ENCODE measurements at places on chromosomes 2 and 18.

- DNase-seq, result no peak
Measured at GRCh38 chr2:57181315-57182038, 865.1 kb upstream of the VRK2 start.

DNA sequence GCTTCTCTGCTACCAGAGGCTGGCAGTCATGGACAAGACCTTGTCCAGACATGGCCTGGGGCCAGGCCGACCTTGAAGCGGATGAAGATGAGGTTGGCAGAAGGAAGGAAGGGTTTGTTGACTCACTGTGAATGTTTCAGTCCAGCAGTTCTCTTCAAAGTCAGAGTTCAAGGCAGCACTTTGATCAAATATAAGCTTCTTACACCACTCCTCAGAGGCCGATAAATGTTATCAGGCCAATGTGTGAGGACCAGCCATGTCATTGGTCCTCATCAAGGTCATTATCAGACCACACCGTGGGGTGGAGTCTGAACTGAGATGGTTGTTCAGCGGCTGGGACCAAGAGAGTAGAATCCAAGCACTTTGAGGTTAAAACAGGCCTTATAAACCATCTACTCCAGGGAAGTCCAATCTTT lies 35.5 kb downstream of the QPCT start:
- no peak for DNase-seq

DNA sequence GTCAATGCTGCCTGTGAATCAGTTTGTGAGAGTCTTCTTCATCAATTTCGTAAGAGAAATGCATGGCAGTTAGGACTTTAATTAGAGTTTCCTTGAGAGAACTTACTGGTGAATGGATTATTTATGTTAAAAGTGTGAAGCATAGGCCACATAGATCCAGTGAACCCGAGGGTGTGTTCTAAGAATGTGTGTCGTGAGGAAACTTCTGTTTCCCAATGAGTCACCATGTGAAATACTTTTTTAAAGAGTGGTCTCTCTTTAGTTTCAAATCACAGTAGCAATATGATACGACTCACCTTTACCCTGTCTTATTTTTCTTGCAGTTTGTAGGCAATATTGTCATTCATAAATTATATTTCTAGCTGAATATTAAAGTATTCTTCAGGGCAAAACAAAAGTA lies 18.5 kb downstream of the THSD7B start:
- DNase-seq, result no peak

GRCh38 chr2:181047829-181048228 lies 67.4 kb downstream of the UBE2E3 start:
- DNase-seq, result no peak

- DNase-seq, result no peak
Measured at GRCh38 chr18:24373328-24373727, 24.3 kb downstream of the OSBPL1A start.

GRCh38 chr2:170054997-170055396 lies 123.0 kb upstream of the MYO3B start:
- DNase-seq, result no peak

DNA sequence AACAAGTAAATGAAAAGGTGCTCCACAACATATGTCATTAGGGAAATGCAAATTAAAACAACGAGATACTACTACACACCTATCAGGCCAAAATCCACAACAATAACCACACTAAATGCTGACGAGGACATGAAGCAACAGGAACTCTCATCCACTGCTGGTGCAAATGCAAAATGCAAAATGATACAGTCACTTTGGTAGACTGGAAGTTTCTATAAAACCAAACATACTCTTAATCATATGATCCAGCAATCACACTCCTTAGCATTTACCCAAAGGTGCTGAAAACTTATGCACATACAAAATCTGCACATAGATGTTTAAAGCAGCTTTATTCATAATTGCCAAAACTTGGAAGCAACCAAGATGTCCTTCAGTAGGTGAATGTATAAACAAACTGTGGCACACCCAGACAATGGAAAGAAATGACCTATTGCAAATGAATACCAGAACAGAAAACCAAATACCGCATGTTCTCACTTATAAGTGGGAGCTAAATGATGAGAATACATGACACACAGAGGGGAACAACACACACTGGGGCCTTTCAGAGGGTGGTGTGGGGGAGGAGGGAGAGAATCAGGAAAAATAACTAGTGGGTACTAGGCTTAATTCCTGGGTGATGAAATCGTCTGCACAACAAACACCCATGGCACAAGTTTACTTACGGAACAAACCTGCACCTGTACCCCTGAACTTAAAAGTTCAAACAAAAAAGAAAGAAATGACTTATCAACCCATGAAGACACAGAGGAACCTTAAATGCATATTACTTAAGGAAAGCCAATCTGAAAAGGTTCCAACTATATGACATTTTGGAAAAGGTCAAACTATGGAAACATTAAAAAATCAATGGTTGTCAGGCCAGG lies 80.4 kb downstream of the ASXL2 start:
- no peak for DNase-seq

GRCh38 chr2:181025004-181025403 lies 44.6 kb downstream of the UBE2E3 start:
- DNase-seq, result no peak

- DNase-seq, result no peak
Measured at GRCh38 chr2:180823546-180824141, 156.8 kb upstream of the UBE2E3 start.

DNA sequence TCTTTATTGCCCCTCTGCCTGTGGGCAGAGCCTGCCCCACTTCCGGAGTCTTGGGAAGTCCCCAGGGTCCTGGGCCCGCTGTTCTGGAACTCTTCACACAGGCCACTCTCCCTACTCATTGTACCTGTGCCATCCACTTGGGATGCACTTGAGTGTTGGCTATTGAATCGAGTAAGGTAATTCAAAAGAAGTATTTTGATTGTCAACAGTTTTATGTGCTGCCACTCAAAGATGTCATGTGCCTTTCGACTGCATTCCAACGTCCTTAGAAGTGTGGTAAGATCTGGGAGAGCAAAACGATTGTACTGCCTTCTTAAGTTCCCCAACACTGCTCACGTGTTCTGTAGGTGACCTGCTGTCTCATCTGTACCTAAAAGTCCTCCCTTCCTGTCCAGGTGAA lies 77.0 kb upstream of the SMIM21 start:
- no peak for DNase-seq

DNA sequence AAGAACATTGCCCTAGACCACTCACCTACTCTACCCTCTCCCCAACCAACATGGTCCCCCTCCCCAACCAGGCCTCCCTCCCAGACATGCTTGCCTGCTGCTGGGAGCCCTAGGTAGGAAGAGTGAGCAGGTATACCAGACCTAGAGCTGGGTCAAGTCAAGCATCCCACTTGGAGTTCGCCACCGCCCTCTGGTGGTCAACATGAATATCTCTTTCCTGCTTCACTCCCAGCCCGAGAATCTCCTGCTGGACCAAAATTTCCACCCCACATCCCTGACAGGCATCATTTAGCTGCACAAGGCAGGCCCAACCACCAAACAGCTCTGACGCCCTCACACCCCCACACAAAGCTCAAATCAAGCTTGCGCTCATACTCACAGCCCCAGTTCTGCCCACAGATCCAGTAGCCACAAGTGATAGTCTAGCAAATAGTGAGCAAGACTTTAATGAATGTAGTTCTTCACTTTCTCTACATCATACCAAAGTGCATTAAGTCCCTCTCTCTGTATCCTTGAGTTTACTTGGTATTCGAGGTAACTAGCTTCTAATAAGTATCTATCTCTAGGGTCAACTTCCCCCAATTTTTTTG lies 116.0 kb downstream of the TNS1 start:
- no peak for DNase-seq

DNA sequence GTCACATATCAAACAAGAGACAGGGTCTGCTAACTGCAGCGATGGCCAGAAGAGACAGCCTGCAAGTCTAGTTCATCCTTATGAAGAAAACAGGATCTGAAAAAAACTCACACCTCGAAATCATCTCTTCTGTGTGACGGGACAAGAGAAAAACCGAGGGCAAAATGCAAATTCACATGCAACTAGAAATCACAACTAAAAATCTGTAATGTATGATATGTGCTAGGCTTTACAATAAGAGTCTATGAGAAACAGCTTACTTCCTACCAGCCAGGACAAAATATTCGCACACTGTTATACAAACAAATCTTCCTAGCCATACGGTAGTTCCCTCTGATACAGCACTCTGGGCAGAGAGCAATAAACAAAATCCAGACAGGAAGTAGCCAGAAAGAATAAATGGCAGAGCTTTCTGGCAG lies 48.8 kb downstream of the ANKRD44 start:
- no peak for DNase-seq

GRCh38 chr2:225683258-225683657 lies 283.7 kb downstream of the NYAP2 start:
- no peak for DNase-seq

DNA sequence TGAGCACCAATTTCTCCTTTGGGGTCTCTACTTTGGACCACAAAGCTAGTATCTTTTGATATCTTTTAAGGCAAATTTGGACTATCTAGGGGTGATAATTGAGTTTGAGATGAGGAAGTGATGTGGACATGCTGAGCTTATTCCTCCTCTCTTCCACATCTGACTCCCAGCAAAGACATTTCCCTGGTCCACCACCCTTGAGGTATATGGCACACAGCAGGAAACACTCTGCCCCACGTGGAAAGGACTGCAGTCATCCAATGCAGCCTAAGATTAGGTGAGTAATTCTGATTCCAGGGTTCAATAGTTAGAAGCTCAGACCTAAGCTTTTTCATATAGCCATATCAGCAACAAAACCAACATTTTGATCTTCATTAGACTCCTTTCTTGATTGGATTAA lies 290.1 kb upstream of the CHAC2 start:
- no peak for DNase-seq
